T-helper 2 cell (primary cell): ENCODE measurements at places on chromosomes 4 and X.

- DNase-seq, result no peak
These were observed at the start of gene ARMCX2 for GRCh38 chrX:101659601-101660063. Gene ARMCX2 (minus strand): TSS chrX:101659850. CDS start chrX:101657588, 2,262 bp downstream.

DNA sequence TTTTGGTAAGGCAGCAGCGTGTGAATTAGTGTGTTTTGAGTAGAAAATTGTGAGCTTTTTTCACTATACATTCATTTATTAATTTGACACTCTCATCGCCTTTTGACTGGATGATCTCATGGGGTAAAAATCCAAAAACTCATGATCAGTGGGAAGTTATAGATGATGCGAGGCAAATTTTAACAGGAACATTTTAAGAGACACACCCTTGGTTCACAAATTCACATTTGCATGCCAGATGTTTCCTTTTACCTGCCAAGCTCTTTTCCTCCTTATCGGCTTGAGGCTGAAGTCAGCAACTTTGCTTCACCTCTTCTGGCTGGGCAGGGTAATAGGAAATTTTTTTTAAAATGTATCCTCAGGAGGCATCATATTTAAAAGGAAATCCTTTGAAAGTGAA is 318.0 kb upstream of the HS3ST1 start:
- no peak for DNase-seq

GRCh38 chrX:46653482-46653881 is 79.9 kb downstream of the CHST7 start:
- no peak for DNase-seq

DNA sequence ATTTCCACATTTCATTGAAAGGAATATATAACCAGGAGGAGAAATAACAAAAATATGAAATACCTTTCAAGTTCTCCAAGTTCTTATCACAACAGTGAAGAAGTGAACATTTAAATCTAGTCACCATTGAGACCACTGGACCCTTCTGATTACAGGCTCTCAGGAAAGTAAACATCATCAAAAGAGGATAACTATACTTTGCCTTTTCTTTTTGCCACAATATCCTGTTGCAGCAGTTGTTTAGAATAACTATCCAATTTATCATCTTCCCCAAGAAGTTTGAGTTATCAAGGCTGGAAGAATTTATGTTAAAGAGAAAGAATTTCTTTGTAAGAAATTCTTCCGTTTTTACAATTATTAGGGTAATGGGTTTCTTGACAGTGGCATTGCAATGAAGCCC is 3.6 kb downstream of the LRP2BP start:
- DNase-seq, result no peak

DNA sequence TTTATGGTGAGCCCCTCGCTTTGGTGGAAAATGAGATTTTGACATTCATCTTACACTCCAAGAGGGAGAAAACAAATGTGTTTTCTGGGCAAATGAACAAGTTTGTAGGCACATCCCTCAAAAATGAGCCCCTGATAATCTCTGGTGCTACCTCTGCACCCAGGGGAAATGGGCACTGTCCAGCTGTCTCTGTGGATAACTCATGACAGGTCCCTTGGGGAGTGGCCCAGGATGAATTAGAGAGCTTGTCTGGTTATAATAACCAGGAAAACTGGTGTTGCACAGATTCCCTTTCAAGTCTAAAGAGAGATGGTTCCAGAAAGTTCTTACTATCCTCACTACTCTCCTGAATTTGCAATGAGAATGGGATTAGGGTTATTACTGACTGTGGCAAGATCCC is 7.5 kb downstream of the RASL11B start:
- no peak for DNase-seq

GRCh38 chr4:158588777-158589176 is 67.1 kb downstream of the RXFP1 start:
- DNase-seq, result no peak

DNA sequence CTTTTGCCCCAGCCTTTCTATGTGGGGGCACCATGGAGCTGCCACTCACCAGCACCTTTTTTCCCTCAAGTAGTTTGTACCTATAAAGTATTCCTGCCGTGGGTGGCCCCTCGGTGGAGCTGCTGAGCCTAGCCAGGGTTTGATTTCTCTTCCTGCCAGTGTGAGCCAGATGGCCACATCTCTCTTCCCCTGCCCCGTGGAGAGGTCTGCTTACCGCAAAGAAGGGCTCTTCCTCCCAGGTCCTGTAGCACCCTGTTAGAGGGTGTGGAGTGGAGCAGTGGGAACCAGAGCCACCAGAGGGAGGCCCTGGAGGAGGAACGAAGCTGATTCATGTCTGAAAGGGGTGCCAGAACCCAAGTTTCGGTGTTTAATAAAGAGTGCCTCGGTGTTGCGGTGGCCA is 95.4 kb downstream of the PTTG2 start:
- no peak for DNase-seq

- no peak for DNase-seq
These were observed 160.9 kb downstream of the RTL9 start for GRCh38 chrX:110519501-110519900.

- no peak for DNase-seq
These were observed 74.6 kb upstream of the SHOX start for GRCh38 chrX:555725-556666.

GRCh38 chr4:182491719-182492118 is 248.5 kb downstream of the TENM3 start:
- DNase-seq, result no peak

- DNase-seq, result no peak
These were observed 3.3 kb downstream of the NUDT9 start for GRCh38 chr4:87425711-87426110.

- no peak for DNase-seq
These were observed 718.7 kb upstream of the MAGEB2 start for GRCh38 chrX:29496636-29497180.

- DNase-seq, result no peak
These were observed 2.1 kb upstream of the NSG1 start for GRCh38 chr4:4384837-4385236.

GRCh38 chrX:69050051-69050765 is 115.0 kb downstream of the PJA1 start:
- no peak for DNase-seq

- no peak for DNase-seq
These were observed 368.3 kb upstream of the GNPDA2 start for GRCh38 chr4:45094684-45095083.

- no peak for DNase-seq
These were observed 22.3 kb downstream of the RPS6KA6 start for GRCh38 chrX:84165711-84166110.

DNA sequence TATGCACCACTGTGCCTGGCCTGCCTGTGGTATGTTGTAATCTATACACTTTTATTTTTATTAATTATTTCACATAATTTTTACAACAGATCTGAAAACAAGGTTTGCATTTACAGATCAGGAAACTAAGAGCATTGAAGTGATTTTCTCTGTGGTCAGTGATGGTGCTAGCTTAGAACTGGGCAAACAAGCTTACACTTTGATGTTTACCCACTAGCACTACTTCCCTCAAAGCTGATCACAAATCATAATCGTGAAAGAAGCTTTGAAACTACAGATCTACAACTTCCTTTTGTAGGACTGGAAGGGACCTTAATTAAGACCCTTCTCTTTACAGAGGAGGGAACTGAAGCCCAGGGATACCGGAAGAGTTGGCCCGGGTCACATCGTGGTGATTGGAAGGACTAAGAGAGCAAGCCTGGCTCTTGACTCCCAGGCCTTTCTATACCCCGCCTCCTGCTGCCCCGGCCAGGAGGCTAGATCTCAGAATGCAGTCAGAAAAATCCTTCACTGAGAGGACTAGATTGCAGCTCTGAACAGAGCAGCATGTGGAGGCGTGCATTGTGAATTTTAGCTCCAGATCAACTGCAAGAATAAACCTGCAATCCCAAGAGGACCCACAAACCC is 93.7 kb upstream of the ZNF827 start:
- no peak for DNase-seq

DNA sequence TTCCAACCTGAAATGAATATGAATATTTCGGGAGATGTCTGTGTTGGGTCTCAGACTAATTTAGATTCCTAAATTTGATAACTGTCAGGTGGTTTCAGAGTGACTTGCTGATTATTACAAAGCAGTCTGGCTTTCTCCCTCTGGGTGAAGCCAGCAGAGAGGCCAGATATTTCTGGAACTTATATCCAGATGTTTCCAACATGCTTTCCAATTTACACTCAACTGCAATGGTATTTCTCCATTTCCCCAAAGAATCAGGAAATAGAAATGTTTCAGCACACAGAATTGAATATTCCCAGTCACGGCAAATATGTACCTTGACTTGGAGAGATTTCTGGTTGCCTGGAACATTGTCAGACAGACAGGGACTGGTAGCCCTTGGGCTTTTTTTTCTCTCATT is 48.5 kb upstream of the EGFL6 start:
- no peak for DNase-seq

GRCh38 chrX:25300994-25301393 is 285.2 kb upstream of the ARX start:
- DNase-seq, result no peak

DNA sequence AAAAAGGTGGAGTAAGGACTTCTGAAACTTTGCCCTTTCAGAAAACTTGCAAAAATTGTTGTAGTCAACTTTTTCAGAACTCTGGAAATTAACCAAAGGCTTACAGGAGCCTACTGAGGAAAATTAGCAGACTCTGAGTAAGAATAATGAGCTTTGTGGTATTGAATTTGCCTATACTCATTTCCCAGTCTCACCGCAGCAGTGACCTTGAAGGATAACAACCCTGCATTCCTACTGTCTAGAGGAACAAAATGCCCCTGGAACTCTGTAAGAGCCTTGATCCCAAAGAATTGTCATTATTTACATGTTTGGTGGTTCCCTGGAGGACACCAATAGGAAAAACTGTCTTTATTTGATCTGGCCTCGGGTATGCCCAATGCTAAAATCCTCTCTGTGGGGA is 57.9 kb downstream of the MND1 start:
- DNase-seq, result no peak

- DNase-seq, result no peak
These were observed 45.1 kb upstream of the HPF1 start for GRCh38 chr4:169802873-169803272.

- no peak for DNase-seq
These were observed 135.8 kb upstream of the TBL1X start for GRCh38 chrX:9329056-9329455.

- DNase-seq, result no peak
These were observed 622.1 kb downstream of the SPRY1 start for GRCh38 chr4:124018383-124019317.

DNA sequence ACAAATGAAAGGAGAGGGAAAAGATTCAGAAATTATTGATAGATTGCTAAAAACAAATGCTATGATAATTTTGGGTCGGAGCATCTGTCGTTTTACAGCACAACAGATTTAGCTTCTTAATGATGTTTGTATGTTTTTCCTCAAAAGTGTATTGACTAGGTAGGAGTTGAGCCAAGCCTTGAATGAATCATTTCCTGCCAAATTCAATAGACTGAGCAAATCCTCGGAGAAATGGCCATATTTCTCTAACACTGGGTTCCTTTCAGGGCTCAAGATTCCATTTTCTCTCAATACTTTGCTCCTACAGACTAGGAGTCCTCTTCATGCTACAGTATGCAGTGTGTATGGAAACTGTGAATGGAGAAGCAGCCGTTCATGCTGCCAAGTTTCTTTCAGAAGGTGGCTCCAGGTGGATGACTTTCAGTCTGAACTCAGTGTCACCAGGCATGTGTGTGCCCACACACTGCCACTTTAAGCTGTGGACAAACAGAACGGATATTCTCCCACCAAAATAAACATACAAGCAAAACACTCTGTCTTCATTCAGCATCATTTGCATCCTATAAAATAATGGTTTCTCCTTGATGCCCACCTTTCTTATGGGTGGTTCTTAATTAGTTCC is 146.0 kb downstream of the TBL1X start:
- no peak for DNase-seq

DNA sequence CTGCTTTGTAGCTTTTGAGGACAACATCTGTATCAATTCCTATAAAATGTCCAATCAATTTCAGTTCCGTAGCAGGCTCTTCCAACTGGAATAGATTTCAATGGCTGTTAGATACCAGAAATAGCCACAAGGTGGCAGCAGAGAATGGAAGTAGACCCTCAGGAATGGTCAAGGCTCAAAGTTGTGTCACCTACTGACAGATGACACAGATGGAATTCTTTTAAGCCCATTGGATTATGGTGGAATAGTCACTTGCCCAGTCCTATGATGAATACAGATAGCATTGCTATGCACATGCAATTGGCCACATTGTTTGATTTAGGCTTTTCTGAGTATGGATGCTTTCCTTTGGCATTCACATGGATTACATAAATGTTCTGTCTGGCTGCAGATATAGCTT is 130.4 kb upstream of the RADX start:
- no peak for DNase-seq

DNA sequence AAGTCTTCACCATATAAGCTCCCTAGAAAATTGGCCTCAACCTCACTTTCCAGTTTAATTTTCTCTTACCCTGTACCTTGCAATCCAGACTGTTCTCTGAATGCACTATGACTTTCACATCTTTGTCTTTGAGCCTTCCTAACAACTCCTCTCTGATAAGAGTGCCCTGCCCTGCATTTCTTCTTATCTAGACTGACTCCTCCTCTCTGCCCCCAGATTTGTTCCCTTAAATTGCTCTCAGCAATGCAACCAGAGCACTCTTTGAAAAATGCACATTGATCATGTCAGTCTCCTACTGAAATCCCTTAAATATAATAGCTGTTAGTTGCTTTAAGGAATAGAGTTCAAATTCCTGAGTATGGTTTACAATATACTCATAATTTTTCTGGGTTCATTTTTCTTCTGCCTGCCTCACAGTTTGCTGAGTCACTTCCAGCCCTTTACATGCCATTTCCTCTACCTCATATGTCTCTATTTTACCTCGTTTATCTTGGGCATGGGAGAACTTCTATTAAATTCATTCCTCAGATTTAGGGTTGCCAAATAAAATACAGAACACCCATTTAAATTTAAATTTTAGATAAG is 582.7 kb upstream of the AADAT start:
- no peak for DNase-seq

DNA sequence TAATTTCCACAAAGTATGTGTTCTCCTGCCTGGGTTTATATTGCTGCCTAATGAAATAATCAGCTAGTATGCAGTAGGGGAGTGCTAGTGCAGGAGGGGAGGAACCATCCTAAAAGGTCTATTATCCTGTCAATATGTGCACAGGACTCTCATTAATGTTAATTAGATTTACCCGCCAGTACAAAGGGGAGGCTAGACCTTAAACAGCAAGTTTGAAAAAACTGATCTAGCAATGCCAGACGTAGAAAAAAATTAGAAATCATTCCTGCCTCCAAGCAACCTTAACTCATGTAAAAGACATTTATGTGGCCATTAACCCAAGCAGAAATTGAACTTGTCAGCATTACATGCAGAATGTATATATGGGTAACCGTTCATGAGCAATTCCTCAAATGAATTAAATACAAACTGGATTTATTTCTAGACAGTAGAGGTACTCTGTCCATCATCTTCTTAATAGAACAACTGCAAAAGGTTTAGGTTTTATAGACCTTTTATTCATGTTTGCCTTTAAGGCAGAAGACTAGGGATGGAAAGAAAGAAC is 294.3 kb upstream of the TENM3 start:
- DNase-seq, result no peak

DNA sequence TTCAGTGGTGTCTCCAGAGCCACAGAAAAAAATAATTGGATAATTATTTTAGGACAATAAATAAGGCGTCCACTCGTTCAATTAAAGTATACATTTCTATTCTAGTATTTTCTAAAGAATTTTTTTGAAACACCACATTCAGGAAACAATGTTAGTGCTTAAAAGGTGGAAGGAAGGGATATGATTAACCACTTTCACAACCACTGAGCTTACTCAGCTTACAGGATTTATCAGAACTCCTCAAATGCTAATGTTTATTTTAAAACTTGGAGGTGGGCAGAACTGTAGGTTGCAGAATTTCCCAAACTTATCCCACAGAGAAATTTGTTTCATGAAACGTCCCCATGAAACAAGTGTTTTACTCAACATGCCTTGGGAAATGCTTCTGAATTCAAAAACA is 54.3 kb upstream of the MAGEB2 start:
- no peak for DNase-seq
